ENCODE measurements at places on chromosomes 13 and 19.

DNA sequence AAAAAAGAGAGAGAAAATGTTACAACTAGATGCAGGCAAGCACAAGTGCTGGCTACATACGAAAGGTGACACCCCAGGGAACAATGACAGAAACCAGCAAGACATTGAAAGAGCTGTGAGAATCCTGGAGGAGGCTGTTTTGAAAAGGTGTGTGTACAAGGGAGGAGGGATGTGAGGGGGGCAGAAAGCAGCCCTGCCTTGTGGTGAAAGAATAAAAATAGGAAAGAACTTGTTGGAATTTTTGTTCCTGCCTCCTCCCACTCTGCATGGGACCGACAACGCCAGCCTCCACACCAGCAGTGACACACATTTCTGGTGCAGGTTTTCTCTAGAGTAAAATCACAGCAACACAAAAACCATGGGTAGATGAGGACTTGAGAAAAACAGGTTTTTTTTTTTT lies 1258.6 kb downstream of the PCDH9 start:
- no peak for DNase-seq

DNA sequence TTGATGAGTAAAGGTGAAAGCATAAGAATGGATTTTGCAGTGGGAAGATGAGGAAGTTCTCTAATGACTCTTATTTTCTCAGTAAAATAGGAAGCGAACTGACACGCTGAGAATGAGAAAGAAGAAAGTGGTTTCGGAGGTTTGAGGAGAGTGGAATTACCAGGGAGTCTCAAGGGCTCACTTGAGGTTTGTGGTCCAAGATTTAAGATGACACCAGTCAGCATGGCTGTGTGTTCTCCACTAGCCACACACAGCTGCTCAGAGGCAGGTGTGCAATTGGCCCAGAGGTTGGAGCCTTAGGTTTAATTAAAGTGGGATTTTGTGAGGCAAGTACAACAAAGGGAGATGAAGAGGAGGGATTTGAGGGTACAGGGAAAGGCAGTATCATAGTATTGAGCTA lies 99.6 kb upstream of the NBEA start:
- no peak for DNase-seq

GRCh38 chr13:113061271-113061625 lies 44.3 kb upstream of the F7 start:
- no peak for DNase-seq

DNA sequence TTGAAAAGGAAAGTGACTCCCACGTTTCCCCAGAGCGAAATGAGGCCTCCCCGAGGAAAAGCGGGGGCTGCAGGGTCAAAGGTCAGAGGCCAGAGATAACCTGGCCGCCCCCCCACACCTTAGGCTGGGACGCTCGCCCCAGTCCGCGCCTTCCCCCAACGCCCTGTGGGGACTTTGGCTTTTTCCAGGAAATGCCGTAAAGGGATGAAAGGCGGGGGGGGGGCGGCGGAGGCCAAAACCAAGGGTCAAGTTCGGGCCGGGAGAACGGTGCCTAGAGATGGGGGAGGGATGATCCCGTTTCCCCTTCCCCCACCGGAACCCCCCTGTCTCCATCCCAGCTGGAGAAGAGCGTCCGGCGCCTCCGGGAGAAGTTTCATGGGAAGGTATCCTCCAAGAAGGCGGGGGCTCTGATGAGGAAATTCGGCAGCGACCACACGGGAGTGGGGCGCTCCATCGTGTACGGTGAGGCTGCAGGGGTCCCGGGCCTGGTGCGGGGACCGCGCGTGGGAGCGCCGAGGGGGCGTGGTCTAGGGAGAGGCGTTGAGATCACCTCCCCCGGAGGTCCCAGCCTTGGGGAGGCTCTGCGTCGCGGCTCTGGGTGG lies 575 bp downstream of the SHFL start:
- DNase-seq = peak; percentile 61
